ENCODE measurements at places on chromosomes 2 and 18.

DNA sequence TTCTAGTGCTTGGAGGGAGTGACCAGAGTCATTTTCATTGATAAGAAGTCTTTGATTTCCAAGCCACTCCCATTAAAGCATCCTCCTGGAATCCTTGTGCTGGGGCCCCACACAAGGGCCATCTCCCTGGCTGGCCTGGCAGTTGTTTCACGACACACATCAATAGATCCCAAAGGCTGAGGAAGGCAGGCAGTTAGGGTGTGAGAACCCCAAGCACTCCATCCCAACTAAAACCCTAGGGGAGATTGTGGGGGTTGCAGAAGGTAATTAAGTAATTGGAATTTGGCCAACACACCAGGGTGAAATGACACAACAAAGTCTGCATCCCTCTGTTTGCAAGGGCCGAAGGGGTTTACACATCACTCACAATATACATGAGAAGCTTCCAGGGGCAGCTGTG, 578.1 kb upstream of the SYT4 start:
- DNase-seq = no peak

- DNase-seq = peak; percentile 8
Observed at GRCh38 chr2:125656190-125656589, 999.8 kb upstream of the GYPC start.

- DNase-seq = peak; percentile 10
Observed at GRCh38 chr2:11227595-11227994, 72.3 kb downstream of the SLC66A3 start.

- DNase-seq = no peak
Observed at GRCh38 chr2:7880566-7880965, 801.3 kb upstream of the ID2 start.

- peak; percentile 34 for DNase-seq
Observed at GRCh38 chr2:182522405-182522896, 95.6 kb upstream of the PDE1A start.

GRCh38 chr2:38039121-38039910, 36.6 kb downstream of the CYP1B1 start:
- DNase-seq = no peak
